ENCODE measurements at places on chromosomes 16 and 17.
A peak's percentile ranks its signal among the peaks of the same experiment; 100 is the strongest.

- no peak for DNase-seq
These were observed 15.9 kb downstream of the CHAD start for GRCh38 chr17:50452630-50453300.

DNA sequence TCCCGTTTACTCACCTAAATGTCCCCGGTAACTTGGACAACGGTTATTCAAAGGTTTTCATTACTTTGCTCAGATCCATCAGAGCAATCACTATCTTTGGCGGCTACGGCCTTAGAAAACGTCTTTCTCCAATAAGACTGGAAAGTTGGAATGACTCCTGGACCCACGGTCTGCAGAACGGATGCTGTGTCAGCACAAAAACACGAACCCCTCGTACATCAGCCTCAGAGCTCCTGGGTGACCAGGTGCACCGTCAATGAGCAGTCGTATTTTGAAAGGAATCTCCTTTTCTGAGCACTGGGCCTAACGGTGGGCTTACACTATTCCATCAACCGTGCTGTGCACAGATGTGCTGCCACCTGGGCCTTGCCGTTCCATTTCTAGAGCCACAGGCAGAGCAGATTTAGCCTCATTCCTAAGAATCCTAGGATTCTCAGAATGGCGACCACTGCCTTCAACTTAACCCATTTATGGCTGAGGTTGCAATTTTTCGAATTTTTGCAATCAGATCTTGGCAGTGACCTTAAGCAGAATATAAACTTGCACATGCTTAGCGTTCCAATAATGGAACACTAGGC, 110.8 kb upstream of the ZNF750 start:
- DNase-seq = no peak

DNA sequence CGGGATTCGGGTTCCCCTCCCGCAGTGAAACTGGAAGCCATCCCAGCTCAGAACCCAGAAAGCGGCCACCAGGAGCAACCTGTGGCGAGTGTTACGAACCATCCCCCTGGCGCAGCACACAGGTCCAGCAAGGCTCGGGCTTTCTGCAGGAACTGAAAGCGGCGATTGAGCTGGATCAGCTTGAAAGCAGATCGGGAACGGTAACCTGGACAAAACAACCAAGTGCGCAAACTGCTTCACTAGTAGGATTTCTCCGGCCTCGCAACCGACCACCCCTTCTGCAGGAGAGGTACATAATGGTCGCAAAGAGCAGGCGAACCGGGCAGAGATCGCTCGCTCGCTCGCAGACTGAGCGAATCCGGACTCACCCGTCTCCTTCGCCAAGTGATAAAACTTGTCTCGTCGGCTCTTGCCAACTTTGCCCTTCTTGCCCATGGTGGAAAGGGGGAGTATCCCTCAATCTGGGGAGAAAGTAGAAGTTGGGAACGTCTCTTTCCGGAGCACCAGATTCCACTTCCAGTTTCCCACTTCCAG, 696 bp upstream of the PSMC5 start:
- DNase-seq = no peak

GRCh38 chr17:79177877-79178276, 103.3 kb downstream of the ENGASE start:
- no peak for DNase-seq

DNA sequence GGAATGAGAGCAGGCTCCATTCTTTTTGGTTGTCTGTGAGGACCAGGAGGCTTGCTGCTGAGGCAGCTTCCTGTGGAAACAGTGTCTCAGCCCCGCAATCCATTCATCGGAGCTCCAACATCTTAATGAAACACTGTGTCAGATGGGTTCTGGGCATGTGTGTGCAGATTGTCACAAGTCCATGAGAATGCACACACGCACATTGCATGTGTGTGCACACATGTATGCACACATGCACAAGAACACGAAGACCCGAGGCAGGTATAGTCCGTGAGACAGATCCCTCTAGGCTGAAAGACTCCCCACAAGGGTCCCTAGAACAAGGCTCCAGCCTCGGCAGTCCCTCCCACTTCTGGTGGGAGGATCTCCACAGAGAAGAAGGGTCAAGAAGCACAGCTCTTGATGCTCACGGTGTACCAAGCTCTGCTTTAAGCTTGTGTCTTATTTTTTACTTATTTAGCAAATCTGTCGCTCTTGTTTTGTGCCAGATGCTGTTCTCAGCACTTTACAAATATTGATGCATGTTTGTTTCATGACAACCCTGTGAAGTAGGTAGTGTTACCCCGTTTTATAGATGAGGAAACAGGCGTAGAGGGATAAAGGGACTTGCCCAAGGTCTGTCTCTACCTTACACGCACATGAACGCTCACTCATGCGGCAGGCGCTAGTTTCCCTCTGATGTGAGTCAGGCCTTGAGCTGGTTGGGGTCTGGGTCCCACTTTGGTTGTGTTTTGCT, 213.1 kb downstream of the SEC14L1 start:
- DNase-seq = no peak

- no peak for DNase-seq
These were observed 856 bp upstream of the CXCL16 start for GRCh38 chr17:4740584-4740983.

DNA sequence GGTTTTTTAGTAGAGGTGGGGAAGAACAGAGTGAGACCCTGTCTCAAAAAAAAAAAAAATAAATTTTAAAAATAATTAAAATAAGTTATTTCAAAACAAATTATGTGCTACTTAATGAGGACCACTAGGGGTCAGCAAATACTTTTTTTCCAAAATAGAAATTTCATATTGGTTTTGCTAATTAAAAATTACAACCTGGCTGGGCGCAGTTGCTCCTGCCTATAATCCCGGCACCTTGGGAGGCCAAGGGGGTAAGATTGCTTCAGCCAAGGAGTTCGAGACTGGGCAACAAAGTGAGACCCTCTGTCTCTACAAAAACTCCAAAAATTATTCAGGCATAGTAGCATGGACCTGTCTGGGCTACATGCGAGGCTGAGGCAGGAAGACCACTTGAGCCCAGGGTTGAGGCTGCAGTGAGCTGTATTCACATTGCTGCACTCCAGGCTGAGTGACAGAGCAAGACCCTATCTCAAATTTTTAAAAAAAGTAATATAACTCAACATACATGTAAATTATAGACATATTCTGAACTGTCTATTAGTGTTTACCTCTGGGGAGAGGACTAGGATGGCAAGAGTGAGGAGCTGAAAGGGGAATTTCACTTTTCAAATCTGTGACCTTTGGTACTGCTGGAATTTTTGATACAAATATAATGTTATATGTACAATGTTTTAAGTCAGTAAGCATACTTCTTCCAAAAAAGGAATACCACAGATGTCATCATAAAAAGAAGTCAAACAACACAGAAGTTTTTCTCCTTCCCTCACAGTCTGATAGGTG, 8.1 kb downstream of the MEIOB start:
- no peak for DNase-seq

DNA sequence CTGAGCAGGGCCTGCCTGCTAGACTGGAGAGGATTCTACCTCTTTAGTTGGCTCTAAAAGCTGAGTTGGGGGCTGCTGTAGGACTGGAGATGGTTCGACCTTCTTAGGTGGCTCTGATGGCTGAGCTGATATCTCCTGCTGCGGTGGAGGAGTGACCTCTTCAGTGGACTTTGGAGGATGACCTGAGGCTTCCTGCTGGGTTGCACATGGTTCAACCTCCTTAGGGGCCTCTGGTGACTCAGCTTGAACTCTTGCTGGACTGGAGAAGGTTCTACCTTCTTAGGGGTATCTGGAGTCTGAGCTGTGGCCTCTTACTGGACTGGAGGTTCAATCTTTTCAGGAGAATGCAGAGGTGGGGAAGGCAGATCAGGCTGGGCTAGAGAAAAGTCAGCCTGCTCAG, 48.9 kb upstream of the TMEM97 start:
- DNase-seq = no peak

GRCh38 chr16:83441517-83441916, 366.3 kb upstream of the HSBP1 start:
- DNase-seq = no peak

DNA sequence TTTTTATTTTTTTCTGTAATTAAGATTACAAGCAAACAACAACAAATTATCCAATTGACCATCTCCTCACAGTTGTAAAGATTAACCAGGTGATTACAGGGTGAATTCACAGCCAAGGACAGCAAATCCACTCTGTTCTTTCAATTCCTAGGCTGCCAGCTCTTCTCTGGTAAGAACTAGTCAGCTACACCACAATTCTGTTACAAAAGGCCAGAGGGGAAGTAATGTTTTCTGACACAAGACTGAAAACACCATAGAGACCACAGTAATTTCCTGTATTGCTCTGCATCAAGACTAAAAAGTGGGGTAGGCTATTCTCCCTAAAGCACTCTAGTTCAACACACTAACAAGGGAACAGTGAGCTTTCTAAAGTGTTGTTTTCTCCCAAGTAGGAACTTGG, 10.6 kb downstream of the CA10 start:
- DNase-seq = no peak

- DNase-seq = no peak
These were observed 8.3 kb downstream of the TEX2 start for GRCh38 chr17:64254755-64255154.

GRCh38 chr16:6356911-6357310, 975.7 kb upstream of the RBFOX1 start:
- no peak for DNase-seq

GRCh38 chr16:72131036-72131435, 37.4 kb downstream of the DHX38 start:
- no peak for DNase-seq

DNA sequence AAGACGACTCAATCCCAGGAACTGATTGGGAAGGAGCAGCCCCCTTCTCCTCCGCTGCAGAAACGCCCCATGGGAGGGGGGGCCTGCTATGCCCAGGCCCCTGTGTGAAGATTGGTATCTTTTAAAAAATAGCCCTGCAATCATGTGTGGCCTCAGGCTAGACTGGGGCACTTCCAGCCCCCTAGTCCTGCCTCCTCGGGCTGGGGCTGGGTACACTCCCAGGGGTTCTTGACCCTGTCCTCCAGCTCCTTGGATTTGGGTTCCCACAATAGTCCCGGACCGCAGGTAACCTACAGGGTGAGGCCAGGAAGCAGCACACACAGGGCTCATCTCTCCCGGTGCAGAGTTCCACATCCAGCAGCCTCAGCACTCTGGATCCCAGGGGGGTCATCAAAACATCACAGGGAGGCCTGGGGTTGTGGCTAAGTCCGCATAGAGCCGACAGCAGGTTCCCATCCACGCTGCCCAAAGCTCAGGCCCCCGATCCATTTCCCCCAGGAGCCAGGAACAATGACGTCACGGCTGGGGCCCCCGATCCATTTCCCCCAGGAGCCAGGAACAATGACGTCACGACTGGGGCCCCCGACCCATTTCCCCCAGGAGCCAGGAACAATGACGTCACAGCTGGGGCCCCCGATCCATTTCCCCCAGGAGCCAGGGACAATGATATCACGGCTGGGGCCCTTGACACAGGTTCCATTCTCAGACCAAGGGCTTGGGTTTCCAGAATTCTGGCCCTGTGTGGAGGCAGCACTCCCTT, 202.4 kb downstream of the IRF8 start:
- DNase-seq = no peak

DNA sequence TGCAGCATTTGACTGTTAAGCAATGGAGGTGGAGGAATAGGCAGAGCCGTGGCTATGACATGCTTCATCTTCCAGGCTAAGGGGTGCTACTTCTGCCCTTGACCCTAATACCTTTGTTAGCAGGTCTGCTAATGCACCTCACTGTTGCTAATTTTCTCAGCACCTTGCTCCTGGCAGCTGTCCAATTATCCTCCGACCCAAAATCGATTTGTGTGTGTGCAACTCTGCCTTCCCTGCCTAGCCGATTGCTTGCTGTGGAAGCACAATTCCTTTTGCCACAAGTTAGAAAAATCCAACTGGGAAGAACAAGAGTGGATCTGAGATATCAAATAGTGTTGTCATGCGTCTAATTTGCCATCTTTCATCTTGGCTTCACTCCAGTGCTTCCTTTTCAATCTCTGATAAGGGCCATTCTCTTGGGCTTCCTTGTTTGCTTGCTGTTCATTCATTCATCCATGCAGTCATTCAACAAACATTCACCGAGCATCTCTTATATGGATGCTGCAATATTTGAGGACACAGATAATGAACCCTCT, 422.8 kb downstream of the RBFOX1 start:
- DNase-seq = no peak

DNA sequence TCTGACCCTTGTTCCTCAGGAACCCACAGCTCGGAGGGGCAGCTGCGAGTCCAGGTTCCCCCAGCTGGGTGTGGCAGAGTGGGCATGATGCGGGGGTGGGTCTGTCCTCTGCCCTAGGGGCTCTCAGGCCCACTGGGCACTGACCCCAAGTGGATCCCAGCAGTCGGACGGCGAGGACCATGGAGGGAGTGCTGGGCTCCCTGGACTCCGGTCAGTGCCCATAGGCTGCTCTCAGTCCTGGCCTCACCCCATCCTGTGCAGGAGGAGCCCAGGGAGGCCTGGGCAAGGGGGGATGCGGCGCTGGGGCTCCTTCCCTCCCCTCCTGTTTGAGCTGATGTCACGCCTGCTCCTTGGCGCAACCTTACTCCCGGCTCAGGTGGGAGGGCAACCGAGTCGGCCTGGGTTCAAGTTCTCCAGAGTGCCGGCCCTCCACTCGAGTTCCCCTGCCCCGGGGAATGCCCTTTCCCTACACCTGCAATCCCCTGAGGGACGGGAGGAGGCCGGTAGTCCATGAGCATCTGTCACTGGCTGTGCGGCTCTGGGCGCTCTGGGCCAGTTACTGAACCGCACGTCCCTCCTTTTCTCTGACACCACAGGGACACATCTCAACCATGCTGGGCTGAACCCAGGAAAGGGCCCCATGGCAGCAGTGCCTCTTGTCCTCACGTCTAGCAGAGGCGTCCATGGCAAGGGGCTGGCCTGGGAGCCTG, 52.6 kb upstream of the ACSF3 start:
- no peak for DNase-seq

- peak; percentile 38 for DNase-seq
These were observed at the start of gene ABR for GRCh38 chr17:1179818-1180742. TSS of gene ABR (minus strand) at chr17:1179981. CDS start at chr17:1179727, 254 bp downstream.

DNA sequence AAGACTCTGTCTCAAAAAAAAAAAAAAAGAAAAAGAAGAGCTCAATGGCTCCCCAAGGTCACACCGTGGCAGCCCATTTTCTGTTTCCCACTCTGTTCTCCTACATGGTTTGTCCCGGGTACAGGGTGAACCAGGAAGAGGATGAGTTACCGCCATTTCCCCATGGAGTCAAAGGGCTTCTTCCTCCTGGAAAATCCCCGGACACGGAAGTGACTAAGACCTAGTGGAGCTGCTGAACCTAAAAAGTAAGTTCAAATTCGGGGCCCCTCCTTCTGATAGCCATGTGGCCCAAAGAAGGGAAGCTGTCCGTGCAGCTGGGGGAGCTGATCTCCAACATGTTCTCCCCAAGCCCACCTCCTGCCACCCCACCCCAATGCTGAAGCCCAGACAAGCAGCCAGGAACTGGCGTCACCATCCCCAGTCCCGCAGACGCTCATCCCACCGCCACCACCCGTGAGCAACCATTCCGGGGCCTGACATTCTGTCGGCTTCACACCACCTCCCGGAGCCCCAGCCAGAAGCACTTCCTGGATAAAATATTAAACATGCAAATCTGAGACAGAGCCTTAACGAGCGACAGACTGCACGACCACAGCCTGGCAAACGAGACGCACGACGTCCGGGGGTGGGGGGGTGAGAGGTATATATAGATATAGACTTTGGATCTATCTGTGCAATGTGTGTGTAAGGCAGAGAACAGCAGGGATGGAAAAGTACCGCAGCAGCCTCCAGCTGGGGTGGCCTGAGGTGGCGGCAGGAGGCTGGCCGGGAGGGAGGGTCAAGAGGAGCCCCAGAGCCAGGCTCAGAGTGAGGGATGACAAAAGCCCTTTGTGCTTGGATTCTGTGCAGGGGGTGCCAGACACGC, 17.6 kb downstream of the EPOP start:
- no peak for DNase-seq

GRCh38 chr17:12865769-12866168, 76.5 kb downstream of the ARHGAP44 start:
- no peak for DNase-seq

GRCh38 chr17:7108981-7109380, 5.6 kb downstream of the ASGR2 start:
- no peak for DNase-seq
